Stimulated activated CD8-positive, alpha-beta memory T cell treated with anti-CD3 and anti-CD28 coated beads, Interleukin-15, amount 100 ng/mL, for 24 hours (primary cell): ENCODE measurements at places on chromosomes 6 and 20.

GRCh38 chr20:2797136-2797983, 3.1 kb downstream of the CPXM1 start:
- no peak for DNase-seq

- no peak for DNase-seq
Measured at GRCh38 chr20:40848526-40848925, 159.5 kb upstream of the MAFB start.

- DNase-seq: no peak
Measured at GRCh38 chr6:28354688-28355554, 5.2 kb downstream of the ZKSCAN3 start.

DNA sequence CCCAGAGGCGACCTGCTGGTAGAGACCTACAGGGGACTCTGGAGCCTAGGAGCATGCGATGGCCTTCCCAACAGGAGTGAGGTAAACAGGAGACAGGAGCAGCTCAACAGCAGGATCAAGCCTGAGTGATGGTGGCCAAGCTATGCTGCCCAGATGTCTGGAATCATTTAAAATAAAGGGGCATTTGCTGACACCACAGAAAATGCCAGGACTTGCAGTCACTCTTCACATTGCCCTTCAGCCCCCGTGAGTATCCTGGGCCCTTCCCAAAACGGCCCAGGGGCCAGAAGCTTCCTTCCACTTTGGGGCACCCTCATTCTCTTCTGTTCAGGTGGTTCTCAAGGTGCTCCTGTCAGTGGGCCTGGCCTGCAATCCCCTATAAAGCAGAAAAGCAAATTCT, 23.2 kb downstream of the INSM1 start:
- no peak for DNase-seq

- no peak for DNase-seq
Measured at GRCh38 chr6:169978615-169979161, 227.3 kb downstream of the ERMARD start.

DNA sequence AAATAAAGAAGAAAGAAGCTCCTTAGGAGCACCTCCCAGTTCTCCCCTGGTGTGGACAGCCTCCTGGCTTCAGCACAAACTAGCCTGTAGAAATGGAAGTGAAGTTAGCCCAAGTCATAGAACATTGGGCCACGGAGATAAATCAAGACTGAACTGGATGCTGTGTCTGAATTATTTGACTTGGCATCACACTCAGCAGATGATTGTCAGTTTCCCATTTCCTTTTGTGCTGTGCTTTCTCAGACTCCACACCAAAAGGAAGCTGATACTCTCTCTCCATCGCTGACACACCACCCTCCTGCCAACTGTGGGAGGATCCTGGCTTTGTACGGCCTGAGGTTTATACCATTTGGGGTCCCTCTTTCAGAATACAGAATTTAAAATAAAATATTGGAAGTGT, 209.8 kb downstream of the TFAP2A start:
- DNase-seq: no peak

DNA sequence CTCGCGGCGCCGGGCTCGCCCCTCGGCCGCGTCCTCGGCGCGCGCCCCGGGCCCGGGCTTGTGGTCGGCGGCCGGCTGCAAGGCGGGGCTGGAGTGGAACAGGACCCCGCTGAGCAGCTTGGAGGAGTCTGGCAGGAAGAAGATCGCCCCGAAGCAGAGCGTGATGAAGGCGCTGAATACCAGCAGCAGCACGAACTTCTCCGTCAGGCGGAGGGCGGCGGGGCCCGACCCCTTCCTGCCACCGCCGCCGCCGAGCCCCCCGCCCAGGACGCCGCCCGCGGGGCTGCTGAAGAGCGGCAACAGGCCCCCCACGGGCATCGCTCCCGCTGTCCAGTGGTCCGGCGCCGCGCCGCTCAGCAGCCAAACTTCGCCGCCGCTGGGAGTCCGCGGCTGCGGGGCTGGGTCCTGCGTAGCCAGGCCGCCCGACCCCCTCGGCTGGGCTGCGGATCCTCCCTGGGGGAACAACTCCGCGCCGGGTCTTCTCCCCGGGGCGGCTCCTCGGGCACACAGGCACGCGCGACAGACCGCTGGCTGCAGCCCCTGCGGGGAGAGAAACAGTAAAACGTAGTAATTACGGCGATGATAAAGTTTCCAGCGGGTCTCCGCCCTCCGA, 707 bp downstream of the MAN1A1 start:
- peak; percentile 11 for DNase-seq

DNA sequence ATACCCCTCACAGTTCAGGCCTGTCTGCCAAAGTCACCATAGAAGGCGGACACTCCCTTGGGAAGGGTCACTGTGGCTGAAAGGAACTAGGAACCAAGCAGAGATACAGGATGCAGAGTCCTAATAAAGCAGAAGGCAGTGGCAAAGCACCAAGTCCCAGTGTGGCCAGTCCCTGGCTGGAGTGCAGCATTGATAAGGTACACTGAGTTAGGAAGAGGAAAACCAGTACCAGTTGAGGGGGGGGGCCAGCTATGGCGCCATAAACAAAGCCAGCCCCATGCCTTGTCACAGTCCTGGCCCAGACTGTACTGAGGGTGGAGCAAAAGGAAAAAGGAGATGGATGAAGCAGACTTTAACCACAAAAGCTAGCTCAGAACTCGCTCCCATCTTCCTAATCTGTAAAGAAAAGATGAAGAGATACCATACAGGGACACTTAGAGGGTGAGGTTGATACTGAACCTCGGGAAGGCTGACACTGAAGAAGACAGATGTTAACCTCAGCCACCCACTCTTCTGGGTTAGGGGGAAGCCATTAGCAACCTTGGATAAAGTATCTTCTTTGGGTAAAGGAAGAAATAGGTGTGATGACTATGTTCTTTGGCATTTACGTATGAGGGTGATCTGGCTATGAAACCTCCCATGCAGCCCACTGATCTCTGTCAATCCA, 7.8 kb downstream of the ABHD12 start:
- no peak for DNase-seq

DNA sequence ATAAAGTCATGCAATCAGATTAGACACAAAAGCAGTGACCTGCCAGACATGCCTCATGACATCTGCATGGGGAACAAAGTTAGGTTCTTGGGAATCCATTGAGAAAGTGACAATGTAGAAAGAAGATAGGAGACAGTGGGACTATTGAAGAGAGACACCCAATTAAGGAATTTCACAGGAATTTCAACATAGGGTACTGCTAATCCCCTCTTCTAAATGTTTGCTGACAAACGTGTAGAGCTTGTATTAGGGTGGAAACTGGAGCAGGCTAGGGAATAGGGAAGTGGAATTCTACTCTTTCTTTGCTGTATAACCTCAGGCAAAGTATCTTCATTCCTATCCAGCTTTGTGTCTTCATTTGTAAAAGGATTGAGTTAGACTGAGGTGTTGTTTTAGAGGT, 409.4 kb upstream of the SASH1 start:
- DNase-seq: no peak

GRCh38 chr20:49219091-49219923, at the start of gene DDX27:
Gene DDX27 (plus strand): TSS chr20:49219416. CDS start chr20:49219449, 33 bp downstream.
- peak; percentile 92 for DNase-seq

DNA sequence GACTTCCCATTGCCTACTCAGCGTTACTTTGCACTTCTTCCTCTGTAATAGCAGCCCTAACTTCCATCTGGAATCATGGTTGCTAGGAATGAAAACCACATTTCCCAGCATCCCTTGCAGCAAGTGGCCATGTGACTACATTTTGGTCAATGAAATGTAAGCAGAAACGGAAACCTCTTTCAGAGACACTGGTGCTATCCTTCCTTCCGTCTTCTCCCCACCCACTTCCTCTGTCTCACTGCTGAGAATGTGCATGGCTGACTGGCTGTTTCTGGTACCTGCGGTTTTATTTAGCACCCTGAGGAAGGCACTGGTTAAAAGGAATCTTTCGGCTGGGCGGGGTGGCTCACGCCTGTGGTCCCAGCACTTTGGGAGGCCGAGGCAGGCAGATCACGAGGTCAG, 107.4 kb downstream of the SCML4 start:
- peak; percentile 37 for DNase-seq

DNA sequence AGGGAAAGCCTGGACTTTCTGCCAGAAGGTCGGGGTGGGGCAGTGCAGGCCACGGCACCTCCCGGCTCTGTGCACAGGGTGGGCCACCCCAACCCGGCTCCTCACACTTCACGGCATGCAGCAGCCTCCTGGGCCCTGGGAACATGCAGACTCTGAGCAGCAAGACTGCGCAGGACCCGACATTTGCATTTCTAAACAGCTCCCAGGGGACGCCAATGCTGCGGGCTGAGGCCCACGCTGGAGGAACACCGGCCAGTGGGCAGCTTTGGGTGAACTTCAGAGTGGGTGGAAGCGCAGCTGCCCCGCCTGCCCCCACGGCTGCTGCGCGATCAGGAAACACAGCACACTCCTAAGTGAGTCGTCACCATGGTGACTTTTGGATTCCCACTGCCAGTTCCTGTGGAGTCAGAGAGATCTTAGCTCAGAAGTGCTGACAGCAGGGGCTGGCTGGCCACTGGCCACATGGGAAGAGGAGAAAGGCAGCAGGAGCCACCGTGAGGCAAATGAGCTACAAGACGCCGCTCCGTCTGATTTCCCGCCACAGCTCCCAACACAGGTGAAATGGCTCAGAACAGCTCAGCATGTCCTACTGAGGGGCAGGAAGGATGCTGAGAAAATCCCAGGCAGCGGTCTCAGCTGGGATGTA, 52.1 kb downstream of the RNASET2 start:
- no peak for DNase-seq

DNA sequence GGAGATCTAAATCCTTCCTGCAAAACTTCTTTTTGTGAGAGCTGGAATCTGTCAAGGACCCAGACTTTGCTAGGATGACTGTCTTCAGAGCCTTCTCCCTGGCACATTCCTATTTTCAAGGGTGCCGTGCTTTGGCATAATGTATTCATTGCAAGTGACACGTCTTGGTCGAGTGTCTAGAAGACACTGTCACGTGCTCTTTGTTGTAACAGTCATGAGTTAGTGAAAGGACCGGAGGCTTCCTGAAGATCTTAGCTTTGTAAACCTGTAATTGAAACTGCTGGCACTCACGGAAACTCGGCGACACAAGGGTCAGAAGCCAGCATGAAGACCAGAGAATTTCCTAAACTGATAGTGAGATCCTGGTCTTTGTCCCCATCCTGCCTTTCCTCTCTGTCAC, 19.7 kb upstream of the TAGAP start:
- DNase-seq: no peak
